Stimulated activated CD4-positive, alpha-beta T cell treated with anti-CD3 and anti-CD28 coated beads, Interleukin-12 subunit alpha, Interleukin-12 subunit beta, amount 100 ng/mL, for 4 hours (primary cell): ENCODE measurements at places on chromosomes 12 and 14.

DNA sequence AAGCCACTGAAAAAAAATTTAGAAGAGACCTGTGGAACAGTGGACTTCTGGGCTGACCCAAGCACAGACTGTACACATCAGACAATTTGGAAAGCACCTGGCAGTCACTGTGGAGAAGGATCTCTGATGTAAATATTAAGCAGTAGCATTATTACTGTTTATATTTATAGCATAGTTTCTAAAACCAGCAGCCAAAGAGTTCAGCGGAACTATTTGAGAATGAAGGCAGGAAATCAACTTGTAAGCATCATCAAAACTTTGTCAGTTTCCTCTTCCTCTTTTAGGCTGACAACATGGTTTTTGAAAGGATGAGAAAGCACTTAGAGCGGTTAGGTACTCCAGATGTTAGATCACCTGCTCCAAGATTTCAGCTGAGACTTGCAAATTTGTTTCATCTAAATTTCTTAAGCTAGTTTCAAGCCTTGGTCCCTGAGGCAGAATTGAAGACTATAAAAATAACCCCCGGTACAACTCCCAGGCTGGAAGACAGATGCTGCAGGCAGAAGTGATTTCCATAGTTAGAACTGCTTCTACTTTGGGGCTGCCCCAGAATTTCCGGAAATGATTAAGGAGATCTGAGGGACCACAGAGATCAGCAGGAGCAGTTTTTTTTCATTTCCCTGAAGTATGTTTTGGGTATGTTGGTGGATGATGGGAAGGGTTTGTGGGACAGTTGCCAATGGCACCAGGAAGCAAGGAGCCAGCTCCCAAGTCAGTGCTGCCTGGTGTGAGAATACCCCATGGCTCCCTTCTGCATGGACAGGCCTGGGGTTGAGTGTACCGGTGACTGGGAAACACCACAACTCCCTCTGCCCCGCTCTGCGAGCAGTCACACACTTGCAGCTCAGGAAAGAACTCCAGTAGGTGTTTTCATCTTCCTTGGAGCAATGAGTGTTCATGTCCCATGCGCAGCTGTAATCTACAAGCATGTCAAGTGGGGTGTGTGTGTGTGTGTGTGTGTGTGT lies 354.5 kb downstream of the NUAK1 start:
- DNase-seq: no peak

- DNase-seq: no peak
These were observed 116.5 kb downstream of the PAH start for GRCh38 chr12:102800565-102800964.

GRCh38 chr12:130849561-130850417 lies 10.7 kb upstream of the STX2 start:
- no peak for DNase-seq

DNA sequence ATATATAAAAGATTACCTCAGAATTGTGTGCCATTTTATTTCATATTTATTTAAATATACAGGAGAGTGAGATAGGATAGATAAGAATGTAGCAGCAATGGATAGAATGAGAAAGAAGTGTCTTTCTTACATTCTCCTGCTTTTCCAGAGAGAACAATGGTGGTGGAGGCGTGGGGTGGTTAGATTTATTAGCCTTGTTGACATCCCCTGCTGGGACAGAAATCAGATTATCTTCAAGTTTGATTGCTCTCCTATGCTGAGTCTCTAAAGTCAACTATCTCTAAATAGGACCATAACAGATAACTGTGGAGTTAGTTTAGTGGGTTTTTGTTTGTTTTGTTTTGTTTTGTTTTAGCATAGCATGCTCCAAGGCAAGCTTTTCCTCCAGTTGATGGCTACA lies 397.6 kb downstream of the LRFN5 start:
- DNase-seq: no peak

DNA sequence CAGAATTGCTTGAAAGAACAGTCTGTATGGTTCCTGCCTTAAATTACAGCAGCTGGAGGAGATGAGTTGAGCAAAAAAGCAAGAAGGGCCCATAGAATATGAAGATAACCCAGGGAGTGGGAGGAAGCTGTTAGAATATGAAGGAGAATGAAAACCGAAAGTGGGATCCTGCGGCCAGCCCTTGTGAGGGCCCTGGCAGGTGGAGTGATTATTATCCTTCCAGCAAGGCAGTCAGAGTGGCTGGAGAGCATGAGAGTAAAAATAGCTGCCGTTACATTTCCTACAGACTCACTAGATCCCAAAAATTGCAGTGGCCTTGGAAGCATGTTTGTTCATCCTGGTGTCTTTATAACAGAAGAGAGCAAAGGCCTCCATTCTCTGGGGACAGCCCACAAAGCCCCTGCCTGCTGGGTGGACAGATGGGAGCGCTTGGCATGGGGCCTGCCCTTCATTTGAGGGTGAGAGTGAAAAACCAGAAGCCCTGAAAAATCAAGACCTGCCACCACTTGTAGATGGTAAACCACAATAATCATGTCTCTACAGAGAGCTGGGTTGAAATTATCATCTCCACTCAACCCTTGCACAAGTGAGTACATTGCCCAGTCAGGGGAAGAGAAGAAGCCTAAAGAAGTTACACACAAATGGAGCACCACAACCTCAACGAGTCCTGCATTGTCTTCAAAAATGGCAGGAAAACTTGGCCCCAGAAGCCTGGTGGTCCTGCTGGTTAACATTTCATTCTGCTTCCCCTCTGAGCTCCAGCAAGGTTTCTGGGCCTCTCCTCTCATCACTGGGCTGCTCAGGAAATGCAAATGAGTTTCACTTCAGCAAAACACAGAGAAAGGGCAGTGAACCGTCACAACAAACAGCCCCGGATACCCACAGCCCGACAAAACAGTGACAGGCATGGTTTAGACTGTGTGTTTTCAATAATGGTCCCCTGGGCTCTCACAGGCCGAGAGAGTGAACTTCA lies 20.5 kb downstream of the ZDHHC22 start:
- no peak for DNase-seq

GRCh38 chr12:12518464-12518845 lies 44.2 kb downstream of the DUSP16 start:
- DNase-seq: no peak

GRCh38 chr12:106358396-106359241 lies 1.1 kb downstream of the POLR3B start:
- no peak for DNase-seq

DNA sequence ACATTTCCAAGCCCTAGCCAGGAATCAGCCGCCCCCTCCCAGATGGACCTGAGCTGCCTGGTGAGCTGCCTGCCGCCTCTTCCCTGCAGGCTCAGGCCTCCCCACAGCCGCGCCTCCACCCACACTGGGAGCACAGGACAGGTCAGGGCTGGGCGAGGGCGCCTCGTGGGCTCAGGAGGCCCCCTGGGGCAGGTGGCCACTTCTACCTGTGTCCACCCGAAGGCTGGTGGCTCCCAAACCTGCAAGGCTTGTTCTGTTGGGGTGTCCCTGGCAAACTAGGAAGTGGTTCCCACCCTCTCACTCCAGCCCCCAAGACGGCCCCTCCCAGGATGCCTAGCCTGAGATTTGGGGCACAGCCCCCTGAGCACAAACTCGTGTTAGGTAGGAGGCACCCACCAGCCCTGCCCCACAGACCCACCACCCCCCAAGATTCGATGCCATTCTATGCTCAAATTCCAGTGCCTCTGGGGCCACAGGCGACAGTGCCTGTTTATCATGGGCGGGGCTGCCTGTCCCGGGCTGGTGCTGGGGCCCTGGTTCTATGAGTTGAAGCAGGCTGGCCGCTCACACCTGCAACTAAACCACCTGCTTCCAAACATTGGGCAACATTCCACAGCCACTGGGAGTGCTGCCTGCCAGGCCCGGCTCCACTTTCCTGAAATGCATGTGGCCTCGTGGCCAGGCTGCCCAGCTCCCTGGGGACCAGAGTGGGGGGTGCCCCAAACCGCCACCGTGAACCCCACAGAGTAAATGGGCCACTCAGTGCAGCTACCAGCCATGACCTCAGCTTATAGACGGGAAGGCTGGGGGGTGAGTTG lies 6.8 kb downstream of the MMP17 start:
- DNase-seq: no peak

DNA sequence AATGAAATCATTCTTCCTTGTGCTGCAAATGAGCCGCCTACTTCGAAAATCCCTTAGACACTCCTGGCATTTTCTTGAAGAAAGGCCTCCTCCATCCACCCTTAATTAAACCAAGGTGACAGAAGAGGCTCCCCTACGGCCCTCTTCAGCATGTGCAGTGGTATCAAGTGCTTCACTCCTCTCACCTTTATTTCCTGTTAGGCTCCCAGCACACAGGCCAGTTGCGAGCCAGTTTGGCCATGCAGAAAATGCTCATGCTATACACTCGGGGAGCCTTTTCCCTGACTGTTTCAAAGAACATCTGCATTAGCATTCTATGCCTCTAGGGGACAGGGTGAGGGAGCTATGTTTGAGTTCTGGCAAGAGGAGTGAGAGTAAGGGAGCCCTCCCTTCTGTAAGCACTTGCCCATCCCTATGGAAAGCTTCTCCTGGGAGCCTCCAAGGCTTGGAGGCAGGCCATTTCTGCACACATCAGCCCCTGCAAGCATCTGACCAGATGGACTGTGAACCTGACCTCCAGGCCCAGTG lies 291.5 kb downstream of the RPS29 start:
- no peak for DNase-seq

DNA sequence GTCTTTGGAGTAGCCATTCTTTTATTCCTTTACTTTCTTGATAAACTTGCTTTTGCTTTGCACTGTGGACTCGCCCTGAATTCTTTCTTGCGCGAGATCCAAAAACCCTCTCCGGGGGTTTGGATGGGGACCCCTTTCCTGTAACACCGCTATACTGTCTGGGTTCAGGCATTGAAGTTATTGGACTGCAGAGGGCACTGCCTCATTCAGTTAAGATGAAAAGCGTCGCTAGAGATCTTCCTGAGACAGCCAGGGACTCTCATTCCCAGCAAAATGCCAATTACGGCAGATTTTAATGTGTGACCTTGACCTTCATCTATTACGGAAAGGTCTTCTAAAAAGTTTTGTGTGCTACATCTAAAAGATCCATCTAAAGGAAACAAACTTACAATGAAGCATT lies 17.3 kb upstream of the RIMKLB start:
- no peak for DNase-seq

DNA sequence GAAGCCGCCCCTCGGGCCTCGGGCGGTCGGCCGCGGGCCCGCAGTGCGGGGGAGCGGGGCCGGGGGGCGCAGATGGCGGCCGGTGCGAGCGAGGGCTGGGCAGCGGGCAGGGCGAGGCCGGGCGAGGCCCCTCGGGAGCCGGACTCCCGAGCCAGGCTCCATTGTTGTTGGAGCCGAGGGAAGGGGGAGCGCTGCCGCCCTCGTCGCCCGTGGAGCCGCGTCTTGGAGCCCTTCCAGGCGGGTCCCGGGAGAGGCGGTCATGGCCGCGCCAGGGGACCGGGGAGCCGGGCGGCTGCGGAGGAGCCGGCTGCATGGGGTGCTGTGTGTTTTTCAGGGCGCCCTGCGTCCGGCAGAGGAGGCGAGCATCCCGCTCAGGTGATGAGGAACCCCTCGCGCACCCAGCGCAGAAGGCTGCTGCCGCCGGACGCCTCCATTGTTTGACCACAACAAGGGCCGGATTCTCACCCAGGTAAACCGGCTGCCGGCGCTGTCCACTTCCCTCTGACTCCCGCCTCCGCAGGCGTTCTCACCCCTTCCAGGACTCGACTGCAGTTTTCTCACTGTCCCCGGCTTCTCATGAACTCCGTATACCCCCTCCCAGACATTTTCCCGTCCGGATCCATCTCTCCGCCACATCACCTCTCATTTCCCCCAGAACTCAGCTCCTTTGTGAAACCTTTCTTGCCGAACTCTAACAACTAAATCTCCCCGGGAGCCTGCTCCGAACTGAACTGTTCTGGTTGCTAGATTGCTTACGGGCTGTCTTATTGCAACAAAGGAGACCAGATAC lies 732 bp downstream of the ZNF664 start:
- peak; percentile 25 for DNase-seq

DNA sequence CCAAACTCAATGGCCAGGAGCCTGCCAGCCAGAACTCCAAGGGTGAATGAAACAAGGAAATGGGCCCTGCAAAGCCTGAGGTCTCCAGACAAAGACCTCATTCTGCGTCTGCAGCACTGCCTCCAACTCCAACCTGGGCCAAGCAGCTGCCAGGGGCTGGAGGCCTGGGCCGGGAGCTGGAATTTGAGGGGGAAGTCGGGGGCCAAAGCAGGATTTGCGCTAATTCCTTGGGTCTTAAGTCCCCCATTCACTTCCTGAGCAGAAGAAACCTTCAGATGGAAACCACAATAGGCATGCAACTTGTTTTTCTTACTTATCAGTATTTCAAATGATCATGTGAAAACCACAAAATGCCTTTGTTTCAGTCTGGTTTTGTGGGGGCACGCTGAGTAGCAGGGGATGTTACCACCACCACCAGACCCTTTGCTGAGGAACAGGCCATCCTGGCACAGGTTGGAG lies 23.0 kb upstream of the TC2N start:
- no peak for DNase-seq

DNA sequence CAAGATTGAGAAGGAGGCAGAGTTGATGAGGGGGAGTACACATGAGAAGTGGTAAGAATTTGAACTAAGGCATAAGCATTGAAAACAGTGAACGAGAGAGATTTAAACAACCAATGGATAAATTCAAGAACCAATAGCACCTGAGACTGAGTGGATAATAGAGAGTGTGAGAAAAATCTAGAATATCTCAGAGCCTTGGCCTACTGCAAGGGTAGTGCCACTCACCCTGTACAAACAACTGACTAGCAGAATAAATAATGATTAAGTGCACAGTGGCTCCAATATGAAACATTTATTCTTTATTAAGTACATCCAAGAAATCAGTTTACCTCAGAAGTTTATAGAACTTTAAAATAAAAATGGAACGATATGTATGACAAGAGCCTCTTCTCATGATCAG lies 54.4 kb downstream of the CAPS2 start:
- DNase-seq: no peak

DNA sequence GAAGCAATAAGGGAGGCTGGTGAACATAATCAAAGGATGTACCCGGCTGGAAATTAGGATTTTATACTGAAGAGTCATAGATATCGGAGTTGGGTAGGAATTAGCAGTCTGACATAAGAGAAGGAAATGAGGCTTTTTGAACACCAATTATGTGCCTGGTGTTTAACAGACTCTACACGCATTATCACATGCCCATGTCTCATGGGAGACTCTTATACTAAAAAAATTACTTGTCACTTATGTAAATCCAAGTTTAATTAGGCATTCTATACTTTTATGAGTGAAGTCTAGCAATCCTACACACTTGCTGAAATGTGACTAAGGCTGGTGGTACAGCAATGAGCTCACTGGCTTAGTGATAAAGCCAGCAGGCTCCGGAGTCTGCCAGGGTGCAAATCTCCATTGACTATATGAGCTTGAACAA lies 93.5 kb downstream of the NUAK1 start:
- no peak for DNase-seq

DNA sequence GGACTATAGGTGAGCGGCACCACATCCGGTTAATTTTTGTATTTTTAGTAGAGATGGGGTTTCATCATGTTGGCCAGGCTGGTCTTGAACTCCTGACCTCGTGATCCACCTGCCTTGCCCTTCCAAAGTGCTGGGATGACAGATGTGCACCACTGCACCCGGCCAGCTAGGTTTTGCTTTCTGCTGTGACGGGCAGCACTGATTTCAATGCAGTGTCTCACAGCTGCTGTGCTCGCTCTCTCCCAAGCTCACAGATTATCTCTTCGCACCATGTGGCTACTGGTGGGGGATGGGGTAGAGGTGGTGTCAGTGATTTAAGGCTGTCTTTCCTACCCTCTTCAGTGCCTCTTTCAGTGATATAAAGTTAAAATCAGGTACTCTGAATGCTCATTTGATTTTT lies 909.1 kb downstream of the TRHDE start:
- no peak for DNase-seq
